ENCODE measurements at places on chromosomes 4 and X.

DNA sequence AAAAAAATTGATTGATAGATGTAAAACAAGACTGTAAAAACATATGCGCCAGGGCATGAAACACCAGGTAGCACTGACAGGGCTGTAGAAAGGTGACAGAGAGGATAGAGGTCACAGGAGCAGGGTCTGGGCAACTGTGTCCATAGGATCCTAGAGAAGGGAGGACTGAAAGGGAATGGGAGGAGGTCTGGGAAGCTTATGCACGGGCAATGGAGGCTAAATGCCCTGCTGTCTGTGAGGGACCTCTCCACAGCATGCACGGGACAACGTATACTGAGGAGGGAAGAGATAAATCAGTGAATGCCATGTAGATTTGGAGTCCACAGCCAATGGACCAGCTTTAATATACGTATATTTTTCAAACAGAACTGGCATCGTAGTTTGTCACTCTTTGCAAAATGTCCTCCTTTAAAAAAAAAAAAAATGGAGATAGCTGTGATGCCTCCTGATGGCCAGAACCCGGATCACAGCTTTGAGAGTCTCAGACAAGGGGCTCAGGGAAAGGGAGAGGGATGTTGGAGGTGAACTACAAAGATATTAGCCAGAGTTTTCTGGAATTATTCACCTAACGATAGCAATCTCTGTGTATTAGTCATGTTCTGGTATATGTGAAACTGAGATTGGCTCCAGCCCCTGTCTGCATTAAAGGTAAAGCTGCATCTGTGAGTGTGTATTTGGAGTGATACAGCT, 16.0 kb downstream of the RAB40A start:
- DNase-seq, result no peak

- DNase-seq, result peak; percentile 56
Observed at GRCh38 chr4:169612871-169613859, 782 bp upstream of the NEK1 start.

DNA sequence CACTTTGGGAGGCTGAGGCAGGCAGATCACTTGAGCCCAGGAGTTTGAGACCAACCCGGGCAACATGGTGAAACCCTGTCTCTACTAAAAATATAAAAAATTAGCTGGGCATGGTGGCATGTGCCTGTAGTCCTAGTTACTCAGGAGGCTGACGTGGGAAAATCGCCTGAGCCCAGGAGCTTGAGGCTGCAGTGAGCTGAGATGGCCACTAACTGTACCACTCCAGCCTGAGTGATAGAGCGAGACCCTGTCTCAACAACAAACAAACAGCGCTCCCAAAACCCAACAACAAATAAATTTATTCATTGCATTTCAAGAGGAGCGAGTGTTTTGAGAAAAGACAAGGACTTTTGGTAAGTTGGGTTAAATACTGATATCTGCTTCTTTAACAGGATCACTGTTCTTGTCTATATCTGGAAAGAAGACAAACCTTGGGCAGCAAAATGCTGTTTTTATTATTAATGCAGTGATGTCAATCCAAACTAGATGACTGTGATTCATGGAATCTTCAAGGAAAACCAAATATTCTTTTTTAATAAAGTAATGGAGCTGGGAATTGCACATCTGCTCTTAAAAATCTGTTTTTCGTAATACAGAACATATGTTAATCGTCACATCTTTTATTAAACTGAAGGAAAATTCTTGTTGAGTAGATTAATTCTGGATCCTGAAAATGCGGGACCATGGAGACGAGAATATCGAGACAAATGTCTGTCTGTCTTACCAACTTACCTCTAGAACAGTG, 90.8 kb upstream of the LIMCH1 start:
- no peak for DNase-seq

- DNase-seq, result no peak
Observed at GRCh38 chr4:99379571-99379970, 27.0 kb upstream of the ADH1C start.

DNA sequence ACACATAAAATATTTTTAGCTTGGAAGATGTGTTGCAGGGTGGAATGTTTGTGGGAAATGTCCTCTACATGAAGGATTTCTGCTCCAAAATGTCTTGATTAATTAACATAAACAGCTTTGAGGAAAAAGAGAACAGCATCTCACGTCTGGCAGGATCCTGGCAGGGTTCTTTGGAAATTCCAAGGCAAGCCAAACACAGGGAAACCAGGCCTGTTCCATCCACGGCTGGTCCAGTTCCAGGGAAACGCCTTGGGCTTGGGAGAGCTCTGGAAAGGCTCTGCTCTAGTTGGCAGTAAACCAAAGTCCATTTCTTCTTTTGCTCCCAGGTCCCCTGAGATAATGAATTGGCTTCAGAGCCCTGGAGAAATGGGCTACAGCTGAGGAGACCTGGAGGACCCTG, 42.4 kb upstream of the GAB1 start:
- no peak for DNase-seq

DNA sequence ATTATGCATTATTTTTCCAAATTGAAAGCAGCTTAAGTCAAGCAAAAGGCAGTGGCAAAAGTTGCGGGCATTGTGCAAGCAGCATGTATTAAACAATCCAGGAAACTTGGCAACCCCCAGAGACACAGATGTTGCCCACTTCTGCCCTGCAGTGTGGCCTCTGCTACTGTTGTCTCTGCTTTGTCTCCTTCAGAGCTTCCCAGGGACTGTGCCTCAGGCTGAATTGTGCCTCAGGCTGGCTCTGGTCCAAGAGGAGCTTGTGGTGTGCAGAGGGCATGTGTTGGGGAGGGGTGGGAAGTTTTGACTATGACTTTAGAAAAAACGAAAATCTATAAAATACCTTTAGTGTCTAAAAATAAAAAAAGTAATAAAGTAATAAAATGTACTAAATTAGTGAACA, 201.4 kb downstream of the CCSER1 start:
- DNase-seq, result no peak

GRCh38 chrX:15926622-15927021, 72.0 kb upstream of the AP1S2 start:
- no peak for DNase-seq

GRCh38 chr4:2370597-2371320, 47.7 kb downstream of the ZFYVE28 start:
- no peak for DNase-seq

DNA sequence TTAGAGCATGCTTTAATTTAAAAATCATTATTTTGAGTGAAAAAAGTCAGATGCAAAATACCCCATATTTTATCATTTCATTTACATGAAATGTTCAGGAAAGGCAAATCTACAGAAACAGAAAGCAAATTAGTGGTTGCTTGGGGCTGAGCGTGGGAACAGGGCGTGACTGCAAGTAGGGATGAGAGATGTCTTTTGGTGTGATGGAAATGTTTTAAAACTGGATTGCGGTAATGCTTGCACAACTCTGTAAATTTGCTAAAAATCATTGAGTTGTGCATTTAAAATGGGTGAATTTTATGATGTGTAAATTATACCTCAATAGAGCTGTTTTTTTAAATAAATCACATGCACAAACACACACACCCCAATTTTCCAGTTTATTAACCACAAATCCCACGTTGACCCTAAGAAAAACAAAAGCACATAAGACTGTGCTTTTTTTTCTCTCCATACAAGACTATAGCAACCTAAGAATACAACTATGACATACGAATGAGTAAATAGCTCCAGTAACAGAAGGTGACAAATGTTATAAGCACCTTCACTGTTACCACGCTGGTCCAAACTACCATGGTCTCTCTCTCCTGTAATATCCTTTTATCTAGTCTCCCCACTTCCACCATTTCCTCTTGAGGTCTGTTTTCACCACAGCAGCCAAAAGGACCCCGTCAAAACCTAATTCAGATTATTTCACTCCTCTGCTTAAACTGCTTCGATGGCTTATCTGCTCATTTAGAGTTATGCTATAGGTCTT, 37.2 kb downstream of the FRMD7 start:
- DNase-seq, result no peak

GRCh38 chr4:166903408-166903807, 330.9 kb downstream of the SPOCK3 start:
- no peak for DNase-seq

- no peak for DNase-seq
Observed at GRCh38 chr4:7171191-7171900, 21.0 kb upstream of the SORCS2 start.

DNA sequence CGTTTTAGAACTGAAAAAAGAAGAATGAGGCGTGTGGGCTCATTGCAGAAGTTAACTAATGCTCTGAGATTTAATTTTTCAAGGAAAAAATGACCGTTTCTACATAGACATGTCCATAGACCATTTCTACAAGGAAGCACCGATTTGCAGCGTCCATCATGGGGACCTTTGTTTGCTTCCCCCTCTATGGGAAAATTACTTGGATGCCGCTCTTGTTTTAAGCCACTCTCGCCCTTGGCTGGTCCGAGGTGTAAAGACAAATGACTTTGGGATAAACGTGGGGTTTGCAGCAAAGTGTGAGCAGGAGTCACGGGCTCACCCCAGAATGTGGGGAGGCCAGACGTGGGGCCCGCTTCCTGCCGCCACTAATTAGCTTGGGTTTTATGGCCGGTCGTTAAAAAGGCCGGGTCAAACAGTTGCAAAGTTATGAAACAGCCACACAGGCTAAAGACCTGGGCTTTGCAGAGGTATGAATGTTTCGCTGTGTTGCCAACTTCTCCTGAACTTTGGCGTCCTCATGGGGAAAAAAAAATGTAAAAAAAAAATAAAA, 235.9 kb downstream of the SHOX start:
- no peak for DNase-seq

DNA sequence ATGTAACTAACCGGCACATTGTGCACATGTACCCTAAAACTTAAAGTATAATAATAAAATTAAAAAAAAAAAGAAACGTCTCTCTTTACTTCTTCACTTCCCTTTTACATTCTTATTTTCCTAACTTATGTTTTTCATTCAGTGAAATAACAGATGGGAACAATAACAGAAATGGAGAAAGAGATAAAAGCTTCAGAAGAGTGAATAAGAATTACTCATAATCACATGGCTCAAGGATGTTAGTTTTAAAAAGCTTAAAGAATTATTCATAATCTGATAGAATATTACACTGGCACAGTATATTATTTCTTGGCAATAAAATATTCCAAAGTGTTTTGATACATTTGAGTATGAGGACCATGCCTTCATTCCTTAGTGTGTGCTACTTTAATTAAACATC, 175.6 kb downstream of the COL25A1 start:
- no peak for DNase-seq

- DNase-seq, result no peak
Observed at GRCh38 chr4:101025755-101026154, 321.6 kb downstream of the PPP3CA start.

- no peak for DNase-seq
Observed at GRCh38 chr4:173707658-173708419, 177.8 kb upstream of the HAND2 start.

DNA sequence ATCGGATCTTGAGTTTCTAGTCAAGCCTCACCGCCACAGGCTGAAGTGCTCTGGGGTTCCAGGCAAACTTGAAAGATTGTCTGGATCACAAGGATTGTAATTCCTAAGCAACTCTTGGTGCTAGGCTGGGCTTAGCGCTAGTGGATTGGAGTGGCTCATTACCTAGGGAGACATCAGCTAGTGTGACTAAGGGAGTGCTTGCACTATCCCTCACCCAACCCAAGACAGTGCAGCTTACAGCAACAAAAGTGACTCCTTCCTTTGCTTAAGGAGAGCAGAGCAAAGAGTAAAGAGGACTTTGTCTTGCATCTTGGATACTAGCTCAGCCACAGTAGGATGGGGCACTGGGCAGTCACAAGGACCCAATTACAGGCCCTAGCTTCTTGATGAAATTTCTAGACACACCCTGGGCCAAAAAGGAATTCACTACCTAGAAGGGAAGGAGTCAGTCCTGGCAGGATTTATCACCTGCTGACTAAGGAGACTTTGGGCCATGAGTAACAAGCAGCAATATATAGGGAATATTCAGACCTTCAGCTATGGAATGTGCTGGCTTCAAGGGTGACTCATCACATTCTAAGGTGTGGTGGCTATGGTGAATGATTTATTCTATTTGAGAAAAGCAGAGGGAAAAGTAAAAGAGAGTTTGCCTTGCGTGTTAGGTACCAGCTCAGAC, 1212.4 kb downstream of the PCDH18 start:
- no peak for DNase-seq
